Small intestine (tissue), 16 donors: ENCODE measurements at places on chromosomes 5 and 9.
A peak's percentile ranks its signal among the peaks of the same experiment; 100 is the strongest.

DNA sequence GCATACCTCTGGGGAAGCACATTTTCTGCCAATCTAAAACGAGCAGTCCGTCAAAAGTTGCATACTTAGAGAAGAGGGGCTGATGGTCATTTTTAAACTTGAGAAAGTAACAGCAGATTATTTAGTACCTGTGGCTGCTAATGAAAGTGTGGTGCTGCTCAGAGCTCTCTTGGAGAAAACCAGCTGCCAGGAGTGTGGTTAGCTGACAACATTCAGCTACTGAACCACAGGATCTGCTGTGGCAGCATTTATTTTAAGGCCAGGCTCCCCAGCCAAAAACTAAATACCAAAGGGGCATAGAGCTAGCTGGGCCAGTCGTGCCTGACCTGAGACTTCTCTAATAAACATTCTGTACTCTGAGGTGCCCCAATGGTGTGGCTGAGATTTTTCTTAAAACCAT is 203.6 kb downstream of the EDIL3 start:
- no peak for DNase-seq

DNA sequence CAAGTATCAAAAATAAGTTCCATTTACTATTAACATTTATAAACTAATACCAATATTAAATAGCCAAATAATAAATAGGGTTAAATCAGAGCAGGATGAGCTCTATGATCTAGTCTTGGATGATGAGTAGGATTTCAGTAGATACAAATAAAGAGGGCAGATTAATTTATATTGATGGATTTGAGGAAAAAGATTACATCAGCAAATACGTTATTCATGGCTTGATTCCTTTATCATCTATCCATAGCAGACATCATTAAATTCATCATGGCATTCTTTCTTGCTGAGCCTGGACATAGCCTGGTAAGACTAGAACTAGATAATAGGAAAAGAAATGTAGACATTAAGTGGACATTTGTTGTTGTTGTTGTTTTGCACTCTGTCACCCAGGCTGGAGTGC is 13.4 kb upstream of the MSMP start:
- DNase-seq = no peak

DNA sequence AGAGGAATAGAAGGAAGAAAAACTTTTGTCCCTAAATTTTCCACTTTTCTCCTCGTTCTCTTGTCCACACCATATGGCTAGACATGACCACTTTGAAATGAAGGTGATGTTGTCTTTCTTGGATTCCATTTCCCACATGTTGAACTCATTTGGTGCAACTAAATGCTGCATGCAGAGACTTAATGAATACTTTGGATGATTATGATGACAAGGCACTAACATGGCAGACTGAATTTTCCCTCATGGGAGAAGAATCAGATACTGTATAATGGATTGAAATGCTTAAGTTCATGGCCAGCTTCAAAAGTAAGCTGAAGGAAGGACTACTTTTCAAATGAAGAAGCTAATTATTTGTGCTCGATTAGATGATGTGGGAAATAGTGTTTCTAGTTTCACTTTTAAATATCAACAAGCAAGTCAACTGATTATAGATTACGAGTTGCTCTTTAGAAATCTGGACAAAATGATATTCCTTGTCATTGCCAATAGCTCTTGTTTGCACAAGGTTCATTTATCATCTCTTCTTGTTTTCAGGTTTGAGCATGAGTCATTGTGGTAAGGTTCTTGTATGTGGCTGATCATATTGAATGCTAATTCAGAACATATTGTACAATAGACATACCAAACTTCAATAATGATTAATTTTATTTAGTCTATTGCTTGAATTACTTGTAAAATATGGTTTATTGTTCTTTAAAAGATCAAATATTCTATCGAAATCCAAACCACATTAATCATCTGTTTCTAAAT is 501.3 kb upstream of the FTMT start:
- no peak for DNase-seq

DNA sequence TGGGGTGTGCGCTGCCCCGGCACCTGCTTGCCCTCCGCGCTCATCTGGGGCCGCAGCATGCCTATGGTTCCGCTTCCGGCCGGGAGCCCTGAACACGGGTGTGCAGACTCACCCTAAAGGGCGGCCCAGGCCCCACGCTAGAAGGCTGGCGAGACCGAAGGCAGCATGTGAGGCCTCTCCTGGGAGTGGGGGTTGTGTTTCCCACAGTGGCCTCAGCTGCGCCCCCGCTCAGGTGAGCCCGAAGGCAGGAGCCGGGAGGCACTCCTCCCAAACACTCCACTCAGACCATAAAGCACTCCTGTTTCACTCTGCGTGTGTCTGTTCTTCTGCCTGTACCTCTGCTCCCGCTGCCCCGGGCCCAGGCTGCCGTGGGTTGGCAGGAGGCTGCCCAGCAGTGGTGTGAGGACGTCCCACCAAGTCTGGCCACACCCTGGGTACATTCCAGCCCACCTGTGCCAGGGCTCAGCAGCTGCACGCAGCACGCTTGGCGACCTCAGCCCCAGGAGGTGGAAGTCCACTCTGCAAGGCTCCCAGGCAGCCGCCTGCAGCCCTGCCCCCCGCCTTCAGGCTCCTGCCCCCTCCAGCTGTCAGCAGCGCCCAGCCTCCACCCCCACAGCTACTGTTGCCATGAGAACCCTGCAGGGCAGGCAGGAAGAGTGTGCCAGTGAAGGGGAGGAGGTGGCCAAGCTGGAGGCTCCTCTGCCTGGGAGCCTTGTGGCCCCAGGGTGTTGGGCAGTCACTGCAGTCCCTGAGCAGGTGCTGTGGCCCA is 1.2 kb upstream of the AJM1 start:
- DNase-seq = peak; percentile 95

DNA sequence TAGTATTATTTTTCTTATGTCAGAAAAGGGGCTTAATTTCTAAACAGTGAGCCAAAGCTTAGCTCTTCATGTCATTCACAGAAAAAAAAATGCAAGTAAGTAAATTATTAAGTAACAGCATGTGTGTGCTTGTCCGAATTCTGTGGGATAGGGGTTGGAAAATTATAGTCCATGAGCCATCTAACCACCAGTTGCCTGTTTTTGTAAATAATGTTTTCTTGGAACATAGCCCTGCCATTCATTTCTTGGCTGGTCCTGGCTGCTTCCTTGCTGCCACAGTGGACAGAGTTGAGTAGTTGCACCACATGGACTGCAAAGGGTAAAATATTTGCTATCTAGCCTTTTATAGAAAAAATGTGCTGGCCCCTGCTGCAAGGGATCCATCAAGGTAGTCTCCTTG is 513.7 kb upstream of the WWC1 start:
- DNase-seq = no peak

- DNase-seq = peak; percentile 42
Observed at GRCh38 chr9:125346080-125346732, 84.6 kb downstream of the GAPVD1 start.
